ENCODE measurements at places on chromosomes 1 and 21.

DNA sequence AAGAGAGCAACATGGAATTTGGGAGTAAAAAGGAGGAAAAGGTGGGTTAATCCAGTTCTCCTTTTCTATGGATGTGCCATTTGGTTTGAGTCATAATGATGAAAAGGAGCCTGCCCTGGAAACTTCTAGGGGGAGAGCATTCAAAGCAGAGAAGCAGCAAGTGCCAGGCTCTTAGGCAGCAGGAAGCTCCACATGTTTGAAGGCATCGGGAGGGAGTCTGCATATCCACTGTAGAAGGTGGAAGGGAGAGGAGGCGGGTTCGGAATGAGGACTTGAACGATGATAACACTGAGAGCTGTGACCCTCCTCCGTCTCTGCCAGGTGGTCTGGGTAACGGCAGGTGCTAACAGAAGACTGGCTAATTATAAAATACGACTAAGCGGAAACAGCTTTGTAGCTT is 128.2 kb downstream of the RYR2 start:
- DNase-seq: no peak

GRCh38 chr1:100349246-100349645 is 3.1 kb upstream of the CDC14A start:
- DNase-seq: no peak

GRCh38 chr1:93988634-93989350 is 79.6 kb upstream of the GCLM start:
- no peak for DNase-seq

DNA sequence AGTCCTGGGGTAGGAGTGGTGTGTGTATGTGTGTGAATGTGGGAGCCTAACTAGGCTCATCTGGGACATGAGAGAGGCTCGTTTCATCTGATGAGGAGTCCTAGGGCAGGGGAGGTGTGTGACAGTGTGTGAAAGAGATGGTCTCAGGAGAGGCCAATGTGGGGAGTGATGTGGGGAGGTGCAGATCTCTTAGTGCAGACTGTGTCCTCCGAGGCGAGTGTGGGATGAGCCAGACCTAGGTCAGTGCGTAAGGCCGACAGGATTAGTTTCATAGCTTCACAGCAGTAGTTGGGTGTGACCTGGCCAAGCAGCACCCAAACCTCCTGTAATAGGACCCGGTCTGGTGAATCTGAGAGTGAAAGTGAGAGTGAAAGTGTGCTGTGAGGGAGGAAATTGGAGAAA is 94.7 kb downstream of the LIPI start:
- DNase-seq: no peak

- DNase-seq: no peak
Measured at GRCh38 chr1:200561856-200562214, 58.7 kb downstream of the KIF14 start.

DNA sequence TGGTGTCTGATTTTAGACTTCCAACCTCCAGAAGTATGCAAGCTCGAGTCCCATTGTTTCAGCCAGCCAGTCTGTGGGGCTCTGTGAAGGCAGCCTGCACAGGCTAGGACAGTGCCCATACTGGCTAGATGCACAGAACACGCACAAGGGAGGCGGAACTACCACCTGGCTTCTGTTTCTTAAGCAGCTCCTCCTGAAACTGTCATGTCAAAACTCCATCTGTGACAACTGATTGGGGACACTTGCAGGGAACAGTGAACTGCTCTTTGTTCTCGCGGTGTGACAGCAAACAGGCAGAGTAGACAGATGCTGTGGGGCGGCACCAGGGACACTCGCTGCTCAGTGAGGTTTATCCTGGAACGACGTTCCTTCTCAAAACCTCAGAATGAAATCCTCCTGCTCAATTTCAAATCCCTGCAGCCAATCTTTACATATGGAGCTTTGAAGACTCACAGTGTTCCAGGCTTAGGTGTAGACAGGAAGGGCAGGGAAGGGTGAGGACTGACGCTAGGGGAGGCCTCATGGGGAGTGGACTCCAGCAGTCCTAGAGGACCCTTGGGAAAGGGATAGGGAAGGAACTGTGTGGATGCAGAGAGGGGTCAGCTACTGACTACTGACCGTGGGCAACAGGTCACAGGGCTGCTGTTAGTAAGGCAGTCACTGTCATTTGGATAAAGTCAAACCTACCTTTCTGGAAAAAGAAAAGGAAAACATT is 73.8 kb downstream of the ERG start:
- no peak for DNase-seq

DNA sequence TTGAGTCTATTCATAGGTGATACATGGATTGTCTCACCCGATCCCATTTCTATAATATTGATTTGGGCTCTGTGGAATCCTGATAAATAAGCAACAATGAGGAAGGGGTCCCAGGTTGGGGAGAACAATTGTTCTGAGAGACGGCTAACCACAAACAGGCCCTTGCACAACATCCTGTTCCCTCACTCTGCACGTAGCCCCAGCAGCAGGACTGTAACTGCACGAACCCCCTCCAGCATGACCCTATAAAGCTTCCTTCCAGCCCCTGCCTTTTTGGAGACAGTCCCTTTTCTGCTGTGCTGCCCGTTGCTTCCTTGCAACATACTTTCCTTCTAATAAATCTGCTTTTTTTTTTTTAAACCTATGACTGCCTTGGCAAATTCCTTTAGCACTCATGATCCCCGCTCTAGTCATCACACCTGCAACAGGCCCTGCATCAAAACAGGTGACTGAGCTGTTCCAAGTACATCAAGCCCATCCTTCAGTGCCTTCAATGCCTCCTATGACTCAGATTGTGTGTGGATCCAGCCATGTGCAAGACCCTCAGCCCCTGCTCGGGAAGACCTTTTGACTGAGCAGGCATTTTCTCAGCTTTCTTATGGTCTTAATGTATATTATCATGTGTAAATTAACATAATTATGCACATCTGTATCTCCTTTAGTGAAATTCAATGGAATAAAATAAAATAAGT is 63.7 kb upstream of the B3GALNT2 start:
- no peak for DNase-seq
